CD4-positive, alpha-beta T cell treated with Interleukin-6 for 4 hours (primary cell): ENCODE measurements at places on chromosomes 7 and 10.

GRCh38 chr7:137804836-137805235 lies 41.9 kb downstream of the DGKI start:
- no peak for DNase-seq

DNA sequence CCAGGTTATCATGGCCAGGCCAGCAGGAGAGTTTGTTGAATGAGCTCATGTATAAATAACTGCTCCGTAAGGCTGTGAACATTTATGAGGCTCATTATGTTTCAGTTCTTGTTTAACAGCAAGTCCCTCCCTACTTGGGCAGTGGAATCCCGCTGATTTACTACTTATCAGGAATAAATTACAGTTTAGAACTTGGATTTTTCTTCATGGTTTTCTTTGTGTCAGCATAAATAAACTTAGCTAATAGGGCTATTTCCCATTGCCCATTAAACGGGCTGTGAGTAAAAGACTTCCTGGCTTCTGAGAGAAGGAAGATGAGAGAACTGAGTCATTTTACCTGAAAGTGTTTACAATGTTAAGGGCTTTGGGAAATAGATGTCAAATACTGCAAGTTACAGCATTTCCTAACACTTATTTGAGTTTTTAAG lies 701.6 kb upstream of the ANKRD30A start:
- DNase-seq = no peak

DNA sequence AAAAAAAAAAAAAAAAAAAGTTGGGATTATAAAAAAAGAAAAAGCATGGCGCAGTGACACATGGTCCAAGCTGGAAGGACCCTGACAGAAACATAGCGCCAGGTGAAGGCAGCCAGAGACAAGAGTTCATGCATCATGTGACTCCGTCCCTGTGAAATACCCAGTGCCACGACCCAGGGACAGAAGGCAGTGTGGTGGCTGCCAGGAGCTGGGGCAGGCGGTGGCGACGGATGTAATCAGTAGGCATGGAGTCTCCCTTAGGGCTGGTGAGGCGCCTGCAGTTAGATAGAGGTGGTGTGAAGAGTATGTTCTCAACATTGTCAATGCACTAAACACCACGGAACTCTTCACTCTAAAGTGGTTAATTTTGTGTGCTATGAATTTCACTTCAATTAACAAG lies 43.9 kb downstream of the STK32C start:
- DNase-seq = no peak

- no peak for DNase-seq
Observed at GRCh38 chr7:44505595-44505994, 15.1 kb upstream of the NUDCD3 start.

GRCh38 chr10:112296908-112297331 lies 13.7 kb downstream of the TECTB start:
- no peak for DNase-seq

DNA sequence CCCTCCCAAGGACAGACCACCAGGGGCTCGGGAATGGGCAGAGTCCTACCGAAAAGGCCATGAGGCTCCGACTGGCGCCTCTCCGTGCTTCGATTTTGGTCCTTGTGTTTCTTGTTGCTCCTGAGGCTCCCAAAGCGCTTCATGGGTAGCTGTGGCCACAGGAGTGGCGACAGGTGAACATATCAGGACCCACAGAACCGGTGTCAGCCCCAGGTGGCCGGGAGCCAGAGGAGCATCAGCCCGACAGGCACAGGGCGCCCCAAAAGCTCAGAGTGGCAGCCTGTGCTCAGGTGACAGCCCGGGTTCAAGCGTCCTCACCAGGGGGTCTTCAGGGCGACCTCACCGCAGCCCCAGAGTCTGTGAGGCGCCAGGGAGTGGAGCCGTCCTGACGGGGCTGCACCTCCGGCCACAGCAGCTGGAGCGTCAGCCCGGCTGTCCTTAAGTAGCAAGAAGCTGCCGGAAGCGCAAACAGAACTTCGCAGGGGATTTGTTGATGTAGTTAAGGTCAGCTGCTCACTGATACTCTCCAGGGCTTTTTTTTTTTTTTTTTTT lies 141.0 kb downstream of the PRKAG2 start:
- no peak for DNase-seq

GRCh38 chr7:144818511-144818910 lies 17.3 kb downstream of the TPK1 start:
- peak; percentile 65 for DNase-seq
